GM12878 (cell line): ENCODE measurements at places on chromosomes 11 and 22. TPM values are rescaled to one million over a fixed set of nuclear protein-coding genes. Genes with fewer than 3 reads are reported as not detected.

Gene MMP27
- not detected in 2 replicates for polyA plus RNA-seq

Gene PKDREJ
- polyA plus RNA-seq, result not detected in 2 replicates

Gene KBTBD3
- polyA plus RNA-seq, result 14.0 and 15.3 TPM in 2 replicates

Gene C11orf91
- polyA plus RNA-seq, result not detected in 2 replicates

Gene HIC2
- polyA plus RNA-seq, result 0.33 and 0.38 TPM in 2 replicates

Gene DENND5A
- polyA plus RNA-seq, result 13.9 and 15.7 TPM in 2 replicates

Gene NXPE4
- not detected in 2 replicates for polyA plus RNA-seq
